Omental fat pad (tissue), 4 donors: ENCODE measurements at places on chromosomes 4 and X. TPM values are rescaled to one million over a fixed set of nuclear protein-coding genes. Genes with fewer than 3 reads are reported as not detected.

The GPC4 gene
- 6.6 TPM for total RNA-seq

The TMEM31 gene
- not detected for total RNA-seq

The PAGE2B gene
- not detected for total RNA-seq

The MAGEA6 gene
- not detected for total RNA-seq

The FGFRL1 gene
- total RNA-seq, result 69.8 TPM

The NKX3-2 gene
- total RNA-seq, result 1.7 TPM

The BEX5 gene
- total RNA-seq, result 5.8 TPM
